ENCODE measurements at places on chromosomes 11 and 22.

DNA sequence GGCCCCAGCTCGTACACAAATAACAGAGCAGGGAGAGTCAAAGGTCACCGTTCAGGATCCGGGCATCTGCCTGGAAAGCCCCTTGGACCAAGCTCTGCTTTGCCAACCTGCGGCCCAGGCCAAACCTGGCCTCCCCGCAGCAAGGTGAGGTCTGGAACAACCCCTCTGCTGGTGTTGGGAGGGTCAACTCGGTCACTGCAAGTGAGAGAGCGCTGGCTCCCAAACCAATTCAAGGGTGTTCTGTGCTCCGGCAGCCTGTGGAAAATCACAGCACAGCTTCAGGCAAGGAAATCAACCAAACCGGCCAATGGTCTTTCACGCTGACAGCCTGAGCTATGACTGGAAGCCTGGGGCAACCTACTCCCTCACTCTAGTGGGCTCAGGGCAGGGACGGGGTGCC is 63.4 kb downstream of the MYH9 start:
- DNase-seq, result no peak

GRCh38 chr11:6476571-6476970 is 2.8 kb upstream of the TRIM3 start:
- DNase-seq, result no peak

DNA sequence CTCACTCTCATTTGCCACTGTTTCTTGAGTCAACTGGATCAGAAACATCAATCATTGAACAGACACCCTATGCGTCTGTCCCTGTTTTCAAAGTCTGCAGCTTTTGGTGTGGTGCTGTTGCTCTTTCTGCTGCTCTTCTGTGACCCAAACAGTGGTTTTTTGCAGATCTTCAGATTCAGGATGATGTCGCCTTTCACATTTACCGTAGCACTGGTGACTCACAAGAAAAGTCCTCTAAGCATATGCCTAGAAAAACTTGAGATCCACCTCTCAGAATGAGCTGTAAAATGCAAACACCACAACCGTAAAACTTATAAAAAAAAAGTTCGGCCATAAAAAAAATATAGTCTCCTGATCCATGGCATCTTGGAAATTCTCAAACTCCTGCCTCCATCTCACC is 400.4 kb downstream of the NTM start:
- DNase-seq, result no peak

GRCh38 chr11:71472357-71472885 is 19.4 kb downstream of the NADSYN1 start:
- no peak for DNase-seq

DNA sequence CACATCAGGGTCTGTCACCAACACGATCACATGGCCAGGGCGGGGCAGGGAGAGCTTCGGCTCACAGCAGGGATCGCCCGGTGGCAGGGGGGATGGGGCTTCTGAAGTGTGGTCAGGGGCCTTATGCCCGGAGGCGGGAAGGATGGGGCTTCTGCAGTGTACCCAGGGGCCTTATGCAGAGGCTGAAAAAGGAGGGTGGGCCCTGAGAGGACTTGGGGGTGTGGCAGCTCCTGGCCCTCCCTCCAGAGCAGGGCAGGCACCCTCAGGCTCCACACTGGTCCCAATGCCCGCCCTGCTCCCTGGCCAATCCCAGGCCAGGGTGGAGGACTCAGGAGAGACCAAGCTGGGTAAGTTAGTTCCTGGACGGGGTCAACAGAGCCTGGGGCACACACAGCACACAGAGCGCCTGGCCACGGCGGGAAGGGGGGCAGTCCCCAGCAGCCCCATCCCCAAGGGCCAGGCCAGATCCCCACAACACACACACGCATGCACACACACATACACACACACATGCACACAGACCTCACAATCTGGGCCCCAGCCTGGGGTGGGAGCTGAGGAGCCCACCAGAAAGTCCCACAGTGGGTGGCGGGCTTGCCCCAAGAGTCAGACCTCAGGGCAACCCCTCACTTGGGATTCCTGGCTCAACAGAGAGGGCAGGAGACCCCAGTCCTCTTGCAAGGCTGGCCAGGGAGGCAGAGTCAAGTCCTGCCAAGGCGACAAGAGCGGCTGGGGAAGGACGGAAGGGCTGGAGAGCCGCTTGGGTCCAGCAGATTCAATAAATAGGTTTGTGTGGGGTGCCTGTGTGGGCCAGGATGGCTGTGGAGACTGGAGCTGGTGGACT is 1.1 kb upstream of the CEND1 start:
- no peak for DNase-seq

GRCh38 chr22:25130462-25130861 is 69.2 kb upstream of the CRYBB3 start:
- no peak for DNase-seq

DNA sequence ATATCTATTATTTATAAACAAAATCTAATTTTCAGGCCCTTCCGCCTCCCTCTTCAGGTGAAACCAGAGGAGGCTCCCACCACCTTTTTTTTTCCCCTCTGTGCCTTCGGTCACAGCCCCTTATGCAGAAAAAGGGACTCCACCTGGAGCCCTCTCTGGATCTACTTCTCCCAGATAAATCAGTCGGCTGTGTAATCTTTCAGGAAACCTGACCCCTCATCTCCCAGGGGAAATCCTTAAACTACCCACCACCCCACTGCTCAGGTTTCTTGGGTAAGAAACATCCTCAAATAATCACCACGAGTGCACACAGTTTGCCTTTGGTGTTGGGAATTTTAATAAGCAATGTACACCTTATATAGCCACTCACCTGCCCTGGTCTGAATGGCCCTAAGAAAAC is 104.2 kb downstream of the NAV2 start:
- no peak for DNase-seq
